Activated T-cell treated with anti-CD3 and anti-CD28 coated beads, Interleukin-2, amount 50 U/mL, for 1 hour (primary cell): ENCODE measurements at places on chromosomes 2 and 18.

GRCh38 chr2:103784261-103784660 lies 1022.4 kb downstream of the TMEM182 start:
- DNase-seq, result no peak

- no peak for DNase-seq
These were observed 42.5 kb downstream of the LRRC30 start for GRCh38 chr18:7273301-7273921.

DNA sequence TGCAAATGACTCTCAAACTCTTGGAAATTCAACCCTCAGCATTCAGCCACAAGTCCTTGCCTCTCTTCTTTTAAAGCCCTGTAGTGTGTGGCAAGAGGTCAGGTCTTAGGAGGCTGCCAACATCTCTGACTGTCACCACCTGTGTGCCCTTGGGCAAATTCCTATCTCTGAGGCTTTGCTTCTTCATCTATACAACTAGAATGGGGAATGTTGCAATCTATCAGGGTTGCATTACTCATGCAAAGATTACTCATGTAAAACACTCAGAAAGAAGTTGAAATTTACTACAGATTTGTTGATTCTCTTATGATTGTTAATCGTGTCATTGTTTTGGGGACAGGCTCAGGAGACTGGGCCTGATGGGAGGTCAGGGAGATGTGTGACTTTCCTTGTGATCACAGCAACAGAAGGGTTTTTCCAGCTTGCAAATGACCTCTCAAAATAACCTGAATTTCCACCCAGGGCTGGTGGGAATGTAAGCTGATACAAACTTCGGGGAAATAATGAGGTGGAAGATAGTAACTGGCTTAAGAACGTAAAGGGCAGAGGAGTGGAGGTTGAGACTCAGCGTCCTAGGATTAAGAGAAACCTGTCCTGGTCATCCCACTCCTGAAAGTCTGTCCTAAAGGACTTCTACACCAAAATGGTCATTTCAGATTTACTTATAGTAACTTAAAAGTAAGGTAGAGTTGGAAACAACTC lies 32.1 kb upstream of the SIGLEC15 start:
- no peak for DNase-seq

DNA sequence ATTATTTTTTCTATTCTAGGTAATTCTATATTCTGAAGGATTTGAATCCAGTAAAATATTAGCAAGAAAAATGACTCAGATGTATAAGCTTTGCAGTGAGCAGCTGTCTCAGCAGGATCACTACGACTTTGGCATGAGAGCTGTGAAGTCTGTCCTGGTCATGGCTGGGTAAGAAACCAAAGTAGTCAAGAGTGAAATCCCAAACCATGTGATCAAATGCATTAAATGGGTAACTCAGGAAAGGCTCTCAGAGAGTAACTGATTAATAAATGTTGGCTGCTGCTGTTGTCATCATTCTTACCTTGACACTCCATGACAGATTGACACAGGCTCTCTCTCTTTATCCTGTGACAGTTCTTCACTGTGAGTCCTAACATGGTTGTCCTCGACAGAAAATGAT lies 124.1 kb downstream of the DNAH6 start:
- DNase-seq, result no peak

DNA sequence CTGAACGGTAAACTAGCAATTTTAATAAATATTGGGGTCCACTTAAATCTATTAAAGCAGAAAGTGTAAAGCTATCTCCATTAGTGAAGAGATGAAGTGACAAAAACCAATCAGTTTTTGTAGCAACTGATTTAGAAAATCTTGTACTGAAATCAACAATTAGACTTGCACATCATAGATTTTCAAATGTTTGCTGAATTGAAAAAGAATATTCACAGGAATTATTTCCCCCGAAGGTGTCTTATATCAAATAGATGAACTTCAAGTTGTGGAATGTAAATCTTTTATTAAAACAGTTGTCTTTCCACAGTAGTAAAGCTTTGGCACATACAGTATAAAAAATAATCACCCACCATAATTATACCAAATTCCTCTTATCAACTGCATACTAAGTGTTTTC lies 48.7 kb downstream of the ATIC start:
- DNase-seq, result no peak

DNA sequence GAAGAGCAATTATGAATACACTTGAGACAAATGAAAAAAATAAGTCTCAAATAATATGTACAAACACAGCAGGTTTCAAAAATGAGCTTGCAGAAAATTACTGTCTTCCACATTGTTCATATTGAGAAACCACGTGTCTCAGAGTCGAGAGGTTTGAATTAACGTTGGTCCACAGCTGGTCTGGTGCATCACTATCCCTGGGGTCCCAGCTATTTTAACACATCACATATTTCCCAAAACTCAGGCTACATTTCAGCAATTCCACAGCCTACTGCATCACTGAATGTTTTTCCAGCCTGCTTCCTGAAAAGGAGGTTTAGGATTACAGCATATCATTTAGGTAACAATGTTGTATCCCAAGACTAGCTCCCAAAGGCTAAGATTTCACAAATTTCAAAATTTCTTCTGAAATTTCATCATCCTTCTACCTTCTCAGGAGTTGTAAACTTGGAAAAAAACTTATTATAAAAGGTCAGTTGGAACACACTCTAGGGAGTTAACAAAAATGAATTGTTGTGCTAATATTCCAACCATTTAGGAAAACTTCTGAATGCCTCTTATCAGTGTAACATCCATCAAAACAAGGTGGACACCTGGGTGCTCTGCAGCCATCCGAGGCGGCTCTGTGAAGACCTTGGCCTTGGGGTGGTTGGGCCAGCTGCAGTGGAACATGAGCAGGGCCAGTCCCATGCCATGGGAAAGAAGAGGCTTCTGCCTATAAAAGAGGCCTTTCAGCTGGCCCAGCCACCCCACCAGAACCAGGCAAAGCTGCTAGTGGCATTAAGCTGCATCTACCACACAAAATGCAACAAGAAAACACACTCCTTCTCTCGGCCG lies 198.1 kb upstream of the RBBP8 start:
- DNase-seq, result no peak

GRCh38 chr18:12036201-12036751 lies 55.0 kb downstream of the IMPA2 start:
- no peak for DNase-seq

DNA sequence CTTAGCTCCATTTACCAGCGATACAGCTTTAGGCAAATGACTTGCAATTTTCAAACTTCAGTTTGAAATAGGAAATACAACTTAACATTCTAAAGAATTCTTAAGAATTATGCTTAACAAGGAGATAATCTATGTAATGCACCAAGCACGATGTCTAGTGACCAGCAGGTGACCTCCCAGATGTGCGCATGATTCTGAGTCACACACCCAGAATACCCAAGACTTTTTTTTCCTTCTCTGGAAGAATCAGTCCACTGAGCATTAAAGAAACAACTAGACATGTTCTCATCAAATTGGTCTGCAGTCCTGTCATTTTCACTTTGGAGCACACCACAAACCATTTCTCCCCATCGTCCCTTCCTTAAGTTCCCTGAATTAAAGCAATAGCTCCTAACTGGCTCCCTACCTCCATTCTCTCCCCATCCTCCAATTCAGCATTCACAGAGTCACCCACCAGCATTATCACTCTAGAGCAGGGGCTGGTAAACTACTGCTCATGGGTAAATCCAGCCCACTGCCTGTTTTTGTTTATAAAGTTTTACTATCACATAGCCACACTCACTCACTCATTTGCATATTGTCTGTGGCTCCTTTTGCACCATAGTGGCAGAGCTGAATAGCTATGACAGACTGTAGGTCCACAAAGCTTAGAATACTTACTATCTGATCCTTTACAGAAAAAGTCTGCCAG lies 13.2 kb downstream of the EVA1A start:
- DNase-seq, result no peak

- no peak for DNase-seq
These were observed 94.0 kb upstream of the ITGA4 start for GRCh38 chr2:181363164-181363563.

DNA sequence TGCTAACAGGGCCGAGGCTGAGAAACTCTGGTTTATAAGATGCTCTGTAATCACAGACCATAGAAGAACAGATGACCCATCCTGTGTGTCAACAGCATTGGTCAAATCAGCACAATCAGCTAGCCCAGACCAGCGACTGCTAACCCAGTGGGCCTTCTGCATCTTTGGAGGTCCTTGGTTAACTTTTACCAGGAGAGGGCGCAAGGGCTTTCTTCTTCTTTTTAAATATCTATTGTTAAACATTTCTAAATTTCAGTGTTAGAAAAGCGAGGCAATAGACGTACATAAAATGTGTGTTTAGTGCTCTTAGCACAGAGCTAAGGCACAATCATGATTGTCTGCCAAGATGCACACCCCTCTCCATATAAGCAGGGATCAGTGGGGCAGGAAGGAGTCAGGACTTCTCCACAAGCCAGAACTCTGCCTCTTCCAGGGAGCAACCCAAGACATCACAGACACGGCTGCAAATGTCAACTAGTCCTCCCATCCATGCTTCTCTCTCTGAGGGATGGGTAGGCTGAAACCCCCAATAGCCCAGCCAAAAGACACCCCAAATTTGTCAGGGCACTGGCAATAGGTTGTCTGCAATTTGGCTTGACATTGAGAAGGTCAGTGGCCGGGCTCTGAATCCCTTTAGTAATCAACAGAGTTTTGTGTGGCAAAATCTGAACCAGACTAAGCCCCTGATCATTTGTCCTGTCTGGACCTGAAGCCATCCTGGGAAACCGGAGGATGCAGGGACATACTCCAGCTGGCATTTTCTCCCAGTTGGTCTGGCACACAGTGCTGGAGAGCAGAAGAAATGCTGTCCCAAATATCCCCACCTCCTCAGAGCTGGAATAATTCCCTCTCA lies 188.2 kb downstream of the BCL2 start:
- DNase-seq, result peak; percentile 50

GRCh38 chr2:88880441-88880953 lies 189.0 kb downstream of the RPIA start:
- no peak for DNase-seq

- DNase-seq, result no peak
These were observed 199.5 kb upstream of the RGPD4 start for GRCh38 chr2:107627164-107627563.

DNA sequence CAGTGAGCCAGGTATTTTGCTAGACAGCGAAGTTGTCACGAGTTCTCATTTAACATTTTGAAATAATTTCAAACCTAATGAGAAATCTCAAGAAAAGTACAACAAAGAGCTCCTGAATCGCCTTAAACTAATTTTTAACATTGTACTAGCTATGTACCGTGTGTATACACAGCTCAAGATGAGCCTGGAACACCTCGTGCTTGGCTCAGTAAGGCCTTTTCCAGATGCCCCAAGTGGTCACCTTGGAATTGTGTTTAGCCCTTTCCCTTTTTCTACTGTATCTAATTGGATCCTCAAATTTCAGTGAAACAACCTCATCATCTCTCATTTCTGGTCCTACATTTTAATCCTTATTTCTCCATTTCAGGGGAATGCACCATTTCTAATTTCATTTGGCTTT lies 7.2 kb downstream of the PTPN4 start:
- DNase-seq, result no peak

DNA sequence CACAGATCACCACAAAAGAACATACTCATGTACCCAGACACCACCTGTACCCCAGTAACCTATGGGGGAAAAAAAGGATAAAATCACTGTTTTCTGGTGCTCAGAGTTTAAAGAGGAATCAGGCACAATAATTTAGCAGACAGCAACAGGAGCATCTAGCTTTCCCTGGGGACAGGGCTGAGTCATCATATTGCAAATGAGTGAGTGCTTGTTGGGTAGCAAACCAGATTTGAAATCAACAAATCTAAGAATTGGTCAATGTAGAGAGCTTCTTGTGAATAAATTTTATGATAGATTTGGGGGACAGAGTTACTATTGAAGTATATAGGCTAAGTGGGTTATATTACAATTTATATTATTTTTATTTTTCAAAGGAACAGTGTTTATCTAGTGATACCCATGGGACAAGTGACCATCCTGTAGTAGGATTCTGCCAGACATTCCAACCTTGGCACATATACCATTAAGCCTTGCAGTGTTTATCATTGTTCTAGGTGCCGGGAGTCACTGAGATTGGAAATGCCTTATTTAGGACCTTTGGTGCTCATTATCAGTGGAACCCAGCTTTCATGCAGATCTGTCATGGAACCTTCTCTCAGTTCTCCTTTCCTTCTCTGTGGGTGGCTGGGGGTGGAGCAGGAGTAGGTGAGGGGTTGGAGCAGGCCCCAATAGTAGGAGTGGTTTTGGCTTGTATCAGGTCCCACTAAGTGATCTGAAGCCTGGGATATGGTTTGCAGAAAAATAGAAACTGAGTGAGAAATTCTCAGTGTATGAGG lies 117.2 kb downstream of the CERS6 start:
- no peak for DNase-seq

GRCh38 chr2:98333922-98334321 lies 12.3 kb upstream of the CNGA3 start:
- DNase-seq, result no peak

- DNase-seq, result no peak
These were observed 118.4 kb downstream of the MEIS1 start for GRCh38 chr2:66553370-66553769.

- DNase-seq, result peak; percentile 94
These were observed at the start of gene TMSB10 for GRCh38 chr2:84905181-84906107. Gene TMSB10 (plus strand): TSS chr2:84905656.

- DNase-seq, result no peak
These were observed 1073.4 kb upstream of the ZEB2 start for GRCh38 chr2:145593280-145593679.

GRCh38 chr2:103161456-103162289 lies 399.8 kb downstream of the TMEM182 start:
- no peak for DNase-seq

DNA sequence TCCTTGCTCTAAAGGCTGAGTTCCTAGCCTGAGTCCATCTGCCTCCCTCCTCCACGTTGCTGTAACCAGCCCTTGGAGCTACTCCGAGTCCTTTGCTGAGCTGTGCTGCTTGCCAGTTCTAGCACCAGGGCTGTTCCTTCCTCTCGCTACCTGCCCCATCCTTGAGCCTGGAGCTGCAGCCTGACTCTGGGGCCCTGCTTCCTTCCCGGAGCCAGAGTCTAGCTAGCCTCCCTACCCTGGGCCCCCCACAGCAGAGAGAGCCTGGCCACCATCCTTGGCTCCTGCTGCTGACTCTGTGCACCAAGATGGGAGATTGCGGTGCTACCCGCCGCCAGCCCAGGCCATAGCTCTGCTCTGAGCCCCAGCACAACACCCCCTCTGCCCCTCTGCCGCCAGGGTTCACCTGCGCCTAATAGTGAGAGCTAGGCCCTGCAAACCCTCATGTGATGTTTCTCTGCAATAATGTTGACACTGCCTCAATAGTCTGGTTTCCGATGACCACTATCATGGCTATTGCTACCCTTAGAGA lies 135.9 kb upstream of the ASB18 start:
- DNase-seq, result no peak

- DNase-seq, result no peak
These were observed 40.7 kb upstream of the RAB27B start for GRCh38 chr18:54787616-54788015.

GRCh38 chr2:144213797-144214196 lies 306.1 kb downstream of the ZEB2 start:
- DNase-seq, result no peak
